NCI-H1092 (cell line): ENCODE measurements at places on chromosomes 7 and 10.

DNA sequence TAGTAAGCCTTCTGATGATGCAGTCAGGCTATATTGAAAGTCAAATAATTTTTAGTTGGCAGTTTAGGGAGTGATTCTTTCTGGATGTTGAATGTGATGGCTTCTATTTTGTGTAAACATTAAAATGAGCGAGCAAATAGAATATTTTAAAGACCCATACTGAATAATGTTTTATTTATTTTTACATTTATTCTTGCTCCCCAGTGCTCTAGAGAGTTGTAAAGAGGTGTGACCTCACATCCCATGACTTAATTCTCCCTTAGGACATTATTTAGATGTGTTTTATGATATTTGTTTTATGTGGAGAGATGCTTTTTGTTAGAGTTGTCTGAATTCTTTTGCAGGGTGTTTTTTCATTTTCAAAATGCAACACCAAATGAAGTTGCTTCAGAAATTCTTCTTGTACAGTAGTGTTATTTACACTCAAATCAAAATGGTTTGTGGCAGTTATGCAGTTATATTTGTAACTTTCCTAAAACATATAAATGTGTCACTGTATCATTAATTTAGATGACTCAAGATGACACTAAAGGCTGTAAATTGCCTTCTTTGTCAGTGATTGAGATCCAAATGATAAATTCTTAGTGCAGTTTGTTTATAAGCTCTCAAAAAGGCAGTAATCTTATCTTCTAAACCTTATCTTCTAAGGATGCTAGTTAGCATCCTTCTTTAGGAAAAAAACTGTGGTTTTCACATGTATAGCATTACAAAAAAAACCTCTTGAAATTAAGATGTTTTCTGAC is 12.4 kb downstream of the UMAD1 start:
- no peak for DNase-seq

DNA sequence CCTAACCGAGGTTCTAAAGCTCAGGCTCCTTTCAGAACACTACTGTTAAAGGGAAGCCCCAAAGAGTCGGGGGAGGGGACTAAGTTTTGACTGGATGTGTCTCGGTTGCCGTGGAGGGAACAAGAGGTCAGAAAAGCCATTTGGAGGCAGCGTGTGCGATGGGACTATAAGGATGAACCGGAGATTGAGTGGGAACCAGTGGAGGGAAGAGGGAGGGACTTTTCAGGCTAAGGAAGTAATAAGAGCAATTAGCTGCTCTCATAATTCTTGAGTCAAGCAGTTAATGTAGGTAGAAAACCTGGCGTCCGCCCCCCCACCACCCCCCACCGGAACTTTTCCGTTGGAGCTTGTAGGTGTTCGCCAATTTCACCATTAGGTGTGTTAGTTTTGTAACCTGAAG is 491 bp upstream of the AKAP9 start:
- DNase-seq, result peak; percentile 15

GRCh38 chr10:77392851-77393250 is 244.8 kb downstream of the KCNMA1 start:
- DNase-seq, result peak; percentile 20

DNA sequence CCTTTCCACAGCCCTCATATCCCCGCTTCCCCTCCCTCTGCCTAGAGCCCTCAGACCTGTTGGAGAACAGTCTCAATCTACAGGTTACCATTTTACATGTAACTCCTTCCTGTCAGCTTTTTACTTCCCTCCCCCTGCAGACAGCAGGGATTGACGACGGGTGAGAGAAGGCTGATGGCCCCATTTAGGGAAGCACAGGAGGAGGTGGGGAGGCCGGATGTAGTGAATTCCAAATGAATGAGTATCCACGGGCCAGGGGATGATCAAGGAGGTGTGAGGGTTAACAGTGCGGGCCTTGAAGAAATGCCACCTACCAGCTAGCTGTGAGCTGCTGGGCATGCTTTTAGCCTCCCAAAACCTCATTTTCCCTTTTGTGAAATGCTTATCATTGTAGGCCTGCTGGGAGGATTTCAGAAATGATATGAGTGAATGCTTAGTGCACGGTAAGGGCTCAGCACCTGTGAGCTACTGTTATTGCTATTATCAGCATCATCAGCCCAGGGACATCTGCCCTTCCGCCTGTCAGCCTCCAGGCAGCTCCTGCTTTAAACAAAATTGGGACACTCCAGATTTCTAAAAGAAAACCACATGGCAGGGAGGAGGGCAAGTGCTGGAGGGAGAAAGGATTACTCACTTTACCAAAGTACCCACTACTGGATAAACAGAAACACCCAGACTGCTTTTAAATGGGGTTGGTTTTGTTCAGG is 6.5 kb upstream of the NANOS1 start:
- DNase-seq, result no peak

- DNase-seq, result no peak
Observed at GRCh38 chr10:87658321-87658795, 1.3 kb upstream of the PAPSS2 start.

DNA sequence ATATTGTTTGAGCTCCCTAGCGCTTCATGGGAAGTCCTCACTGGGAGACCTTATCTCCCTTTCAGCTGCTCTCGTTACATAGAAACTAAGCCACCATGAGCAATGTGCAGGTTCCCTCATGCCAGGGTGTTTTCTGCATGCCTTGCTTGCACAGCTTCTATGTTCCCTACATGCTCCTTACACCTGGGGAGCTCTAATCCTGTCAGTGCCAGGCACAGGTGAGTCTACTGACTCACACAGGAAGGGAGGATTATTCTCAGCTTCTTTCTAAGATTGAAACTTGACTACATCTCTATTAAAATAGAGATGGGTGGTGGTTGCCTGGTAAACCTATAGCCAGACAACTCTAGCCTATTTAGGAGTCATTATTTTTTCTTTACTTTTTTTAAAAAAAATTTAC is 375.7 kb upstream of the CDC14C start:
- no peak for DNase-seq

GRCh38 chr7:21967598-21968003 is 21.9 kb upstream of the CDCA7L start:
- DNase-seq, result no peak

DNA sequence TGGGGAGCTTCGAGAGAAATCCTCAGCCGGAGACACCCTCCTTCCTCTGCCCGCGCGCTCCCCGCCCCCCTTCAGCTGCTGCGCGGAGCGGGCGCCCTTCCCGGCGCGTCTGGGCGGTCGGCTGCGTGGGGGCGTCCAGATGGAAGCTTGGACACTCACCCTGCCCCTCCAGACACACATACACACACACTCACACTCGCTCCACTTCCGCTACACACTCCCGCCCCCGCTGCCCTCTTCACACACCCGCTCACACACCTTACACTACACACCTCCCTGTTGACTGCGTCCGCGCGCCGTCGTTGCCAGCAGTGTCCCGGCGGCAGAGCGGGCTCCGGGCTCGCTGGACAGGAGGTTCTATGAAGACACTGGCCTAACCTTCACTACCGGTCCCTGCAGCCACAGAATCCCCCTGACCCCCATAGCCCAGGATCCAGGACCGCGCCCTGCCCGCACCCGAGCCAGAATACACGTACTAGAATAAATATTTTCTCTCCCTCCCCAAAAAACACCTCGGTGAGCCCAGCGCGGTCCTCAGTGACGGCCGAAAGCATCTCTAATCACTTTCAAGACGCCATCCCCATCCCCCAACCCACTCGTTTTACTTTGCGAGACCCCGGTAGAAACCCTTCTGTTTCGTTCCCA is 1.1 kb upstream of the EGR2 start:
- no peak for DNase-seq

DNA sequence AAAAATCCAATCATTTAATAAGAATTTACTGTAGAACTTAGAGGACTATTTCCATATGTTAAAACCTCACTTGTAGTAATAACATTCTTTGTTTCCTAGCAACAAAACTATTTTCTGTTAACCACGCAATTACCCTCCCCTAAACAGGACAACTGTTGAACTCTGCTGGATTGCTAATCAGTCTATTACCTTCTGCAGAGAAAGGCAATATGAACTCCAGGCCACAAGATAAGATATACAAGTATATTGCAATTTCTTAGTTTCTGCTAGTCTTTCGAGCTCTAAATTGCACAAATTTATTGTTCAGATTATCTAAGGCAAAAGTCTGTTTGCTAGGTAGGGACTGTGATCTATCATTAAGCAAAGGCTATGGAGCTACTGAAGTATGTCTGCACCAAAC is 920.1 kb upstream of the LRRN3 start:
- no peak for DNase-seq

DNA sequence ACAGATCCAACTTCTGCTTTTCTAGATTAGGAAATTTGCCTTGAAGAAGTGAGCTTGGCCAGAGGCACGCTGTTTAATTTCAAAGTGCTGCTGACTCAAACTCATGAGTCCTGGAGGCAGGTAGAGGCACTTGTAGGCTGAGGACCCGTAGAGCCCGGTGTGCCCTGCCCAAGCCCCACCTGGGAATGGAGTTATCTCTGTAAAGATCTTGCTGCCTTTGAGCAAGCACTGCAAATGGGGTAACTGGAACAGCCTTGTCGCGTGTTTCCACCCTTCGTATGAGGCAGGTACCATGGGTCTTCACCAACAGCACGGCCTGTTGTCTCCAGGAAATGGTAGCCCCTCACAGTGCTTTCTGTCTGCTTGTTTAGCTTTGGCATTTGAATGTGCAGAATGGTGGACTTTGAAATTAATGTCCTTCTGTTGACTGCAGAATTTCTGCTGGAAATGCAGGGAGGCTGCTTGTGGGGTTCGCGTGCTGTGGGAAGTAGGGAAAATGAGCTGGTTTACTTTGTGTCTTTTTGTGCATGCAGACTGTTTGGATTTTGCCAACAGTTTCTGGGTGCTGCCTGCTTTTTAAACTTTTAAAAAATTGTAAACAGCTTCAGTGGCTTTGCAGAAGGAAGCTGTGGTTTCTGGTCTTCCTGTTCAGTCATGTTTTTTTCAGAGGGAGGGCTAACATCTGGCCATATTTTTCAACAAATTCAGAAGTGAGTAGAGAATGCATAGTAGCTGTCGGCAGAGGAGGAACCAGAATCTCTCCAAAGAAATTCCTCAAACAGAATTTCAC is 27.2 kb downstream of the CCM2 start:
- no peak for DNase-seq

GRCh38 chr10:33410860-33411234 is 76.4 kb upstream of the NRP1 start:
- no peak for DNase-seq

DNA sequence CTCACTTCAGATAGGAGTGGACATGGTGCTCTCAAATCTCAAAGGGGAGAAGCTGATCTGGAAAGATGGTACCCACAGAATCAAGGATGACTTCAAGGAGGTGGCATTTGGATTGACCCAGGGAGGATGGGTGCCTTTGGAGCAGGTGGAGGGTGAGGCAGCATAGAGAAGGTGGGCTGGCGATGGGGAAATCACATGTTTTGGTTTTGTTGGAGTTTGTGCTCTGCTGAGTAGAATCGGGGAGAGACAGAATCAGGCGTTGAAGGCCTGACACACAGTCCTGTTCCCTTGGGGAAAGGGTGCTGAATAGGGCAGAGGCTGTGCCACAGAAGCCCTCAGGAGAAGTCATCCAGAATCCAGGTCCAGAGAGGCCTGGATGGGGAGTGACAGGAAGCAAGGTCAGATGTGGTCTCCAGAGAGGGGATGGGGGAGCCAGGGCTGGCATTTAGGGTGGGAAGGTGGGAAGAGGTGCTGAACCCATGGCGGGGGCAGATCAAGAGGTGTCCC is 291.1 kb downstream of the GLRX3 start:
- DNase-seq, result no peak
